Stimulated activated CD8-positive, alpha-beta memory T cell treated with anti-CD3 and anti-CD28 coated beads, Interleukin-15, amount 100 ng/mL, for 4 hours (primary cell): ENCODE measurements at places on chromosomes 16 and 17.
A peak's percentile ranks its signal among the peaks of the same experiment; 100 is the strongest.

DNA sequence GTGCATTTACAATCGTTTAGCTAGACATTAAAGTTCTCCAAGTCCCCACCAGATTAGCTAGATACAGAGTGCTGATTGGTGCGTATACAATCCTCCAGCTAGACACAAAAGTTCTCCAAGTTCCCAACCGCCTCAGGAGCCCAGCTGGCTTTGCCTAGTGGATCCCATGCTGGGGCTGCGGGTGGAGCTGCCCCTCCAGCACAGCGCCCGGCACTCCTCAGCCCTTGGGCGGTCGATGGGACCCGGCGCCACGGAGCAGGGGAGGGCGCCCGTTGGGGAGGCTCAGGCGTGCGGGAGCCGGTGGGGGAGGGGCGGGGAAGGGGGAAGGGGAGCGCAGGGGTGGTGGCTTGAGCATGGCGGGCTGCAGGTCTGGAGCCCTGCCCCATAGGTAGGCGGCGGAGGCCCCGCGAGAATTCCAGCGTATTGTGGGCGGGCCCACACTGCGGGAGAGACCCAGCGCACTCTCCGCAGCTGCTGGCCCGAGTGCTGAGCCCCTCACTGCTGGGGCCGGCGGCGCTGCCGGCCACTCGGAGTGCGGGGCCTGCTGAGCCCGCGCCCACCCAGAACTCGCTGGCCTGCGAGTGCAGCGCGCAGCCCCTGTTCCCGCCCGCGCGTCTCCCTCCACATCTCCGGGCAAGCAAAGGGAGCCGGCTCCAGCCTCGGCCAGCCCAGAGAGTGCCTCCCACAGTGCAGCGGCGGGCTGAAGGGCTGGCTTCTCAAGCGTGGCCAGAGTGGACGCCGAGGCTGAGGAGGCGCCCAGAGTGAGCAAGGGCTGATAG is 907.5 kb downstream of the CDH8 start:
- no peak for DNase-seq

DNA sequence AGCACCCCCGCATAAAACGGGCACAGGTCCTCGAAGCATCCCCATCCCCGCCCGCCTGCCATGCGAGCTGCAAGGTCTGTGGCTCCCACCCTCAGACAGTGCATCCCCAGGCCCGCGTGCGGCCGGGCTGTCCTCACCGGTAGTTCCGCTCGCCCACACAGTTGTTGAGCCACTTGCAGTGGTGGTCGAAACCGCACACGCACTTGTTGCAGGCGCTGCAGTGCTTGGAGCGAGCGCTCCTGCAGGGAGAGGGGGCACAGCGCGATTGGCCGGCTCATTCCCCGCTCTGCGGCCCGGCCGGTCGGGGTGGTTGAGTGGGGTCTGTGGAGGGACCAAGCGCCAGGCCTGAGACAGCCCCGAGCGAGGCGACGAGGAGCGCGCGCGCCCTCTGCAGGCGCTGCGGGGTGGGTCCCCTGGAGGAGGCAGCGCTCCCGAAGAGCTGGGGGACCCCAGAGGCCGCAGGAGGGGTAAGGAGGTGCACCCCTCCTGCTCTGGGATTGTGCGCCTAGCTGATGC is 6.0 kb upstream of the TPPP3 start:
- DNase-seq: no peak

- DNase-seq: no peak
Observed at GRCh38 chr16:71923941-71924690, 28.8 kb downstream of the IST1 start.

GRCh38 chr17:76281573-76282371 is 16.6 kb downstream of the UBALD2 start:
- DNase-seq: no peak

DNA sequence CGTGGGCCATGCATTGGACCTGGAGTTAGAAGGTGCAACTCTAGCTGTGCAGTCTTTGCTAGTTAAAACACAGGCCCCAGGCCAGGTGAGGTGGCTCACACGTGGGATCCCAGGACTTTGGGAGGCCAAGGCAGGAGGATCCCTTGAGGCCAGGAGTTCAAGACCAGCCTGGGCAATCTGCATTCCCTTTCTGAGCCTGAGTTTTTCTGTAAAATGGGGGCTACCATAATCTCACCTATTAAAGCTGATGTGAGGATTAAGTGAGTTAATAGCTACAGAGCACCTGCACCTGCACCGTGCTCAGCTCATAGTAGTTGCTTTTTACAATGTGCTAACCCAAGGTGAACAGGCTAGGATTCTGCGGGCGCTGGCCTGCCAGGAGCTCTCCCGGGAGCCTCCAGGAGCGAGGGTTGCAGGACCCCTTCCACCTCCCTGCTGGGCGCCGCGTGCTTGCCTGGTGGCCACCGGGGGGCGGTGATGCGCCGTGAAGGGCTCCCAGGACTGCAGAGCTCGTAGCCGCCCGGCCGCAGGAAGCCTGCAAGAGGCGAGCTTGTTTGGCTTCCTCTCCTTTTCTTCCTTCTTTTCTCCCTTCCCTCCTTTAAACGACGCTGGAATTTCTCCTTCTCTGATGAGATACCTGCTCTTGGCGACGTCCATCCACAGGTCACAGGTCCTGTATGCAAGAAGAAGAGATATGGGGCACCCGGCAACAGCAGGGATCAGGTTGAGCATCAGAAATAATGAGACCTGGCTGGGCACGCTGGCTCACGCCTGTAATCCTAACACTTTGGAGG is 51.3 kb downstream of the ZFP90 start:
- DNase-seq: peak; percentile 6

GRCh38 chr17:10702574-10702973 is 5.2 kb downstream of the ADPRM start:
- no peak for DNase-seq

GRCh38 chr17:81891303-81891552 is 158 bp downstream of the ALYREF start:
- no peak for DNase-seq

DNA sequence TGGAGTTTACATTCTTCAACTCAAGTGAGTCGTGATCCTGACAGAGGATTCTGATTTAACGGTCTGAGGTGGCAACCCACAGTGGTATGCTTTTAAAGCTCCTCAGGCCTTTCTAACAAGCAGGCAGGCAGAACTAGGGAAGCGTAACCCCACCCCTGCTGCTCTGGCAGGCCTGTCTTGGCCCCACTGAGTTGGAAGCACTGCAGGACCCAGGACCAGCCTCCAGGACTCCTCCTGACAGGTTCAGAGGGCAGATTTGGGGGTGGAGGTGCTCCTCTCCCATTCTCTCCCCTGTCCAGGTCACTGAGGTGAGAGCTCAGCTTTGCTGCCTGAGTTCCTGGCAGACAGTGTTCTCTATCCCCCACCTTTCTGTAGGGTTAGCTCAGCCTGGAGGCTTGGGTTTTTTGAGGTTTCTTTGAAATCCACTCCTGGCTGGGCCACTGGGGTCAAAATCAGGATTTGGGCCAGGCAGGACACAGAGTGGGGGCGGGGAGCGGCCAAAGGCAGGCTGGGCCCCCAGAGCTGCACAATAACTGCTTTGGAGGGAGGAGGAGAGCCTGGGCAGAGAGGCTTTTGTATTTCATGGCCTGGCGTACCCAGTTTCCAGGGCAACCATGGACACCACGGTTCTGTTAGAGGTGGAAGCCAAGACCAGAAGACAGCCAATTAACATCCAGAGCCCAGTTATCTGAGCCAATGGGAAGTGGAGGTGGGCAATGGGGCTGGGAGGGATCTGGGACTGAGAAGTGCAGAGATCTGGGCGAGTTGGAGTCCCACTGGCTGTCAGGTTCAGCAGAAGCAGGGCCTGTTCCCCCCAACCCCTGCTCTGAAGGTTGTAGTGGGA is 9.5 kb downstream of the MRPL27 start:
- DNase-seq: no peak

GRCh38 chr16:50428116-50428515 is 59.3 kb upstream of the BRD7 start:
- no peak for DNase-seq

- no peak for DNase-seq
Observed at GRCh38 chr16:14289692-14290340, 218.7 kb downstream of the MRTFB start.

- DNase-seq: peak; percentile 63
Observed at GRCh38 chr17:42288803-42289610, 709 bp downstream of the STAT5A start.

DNA sequence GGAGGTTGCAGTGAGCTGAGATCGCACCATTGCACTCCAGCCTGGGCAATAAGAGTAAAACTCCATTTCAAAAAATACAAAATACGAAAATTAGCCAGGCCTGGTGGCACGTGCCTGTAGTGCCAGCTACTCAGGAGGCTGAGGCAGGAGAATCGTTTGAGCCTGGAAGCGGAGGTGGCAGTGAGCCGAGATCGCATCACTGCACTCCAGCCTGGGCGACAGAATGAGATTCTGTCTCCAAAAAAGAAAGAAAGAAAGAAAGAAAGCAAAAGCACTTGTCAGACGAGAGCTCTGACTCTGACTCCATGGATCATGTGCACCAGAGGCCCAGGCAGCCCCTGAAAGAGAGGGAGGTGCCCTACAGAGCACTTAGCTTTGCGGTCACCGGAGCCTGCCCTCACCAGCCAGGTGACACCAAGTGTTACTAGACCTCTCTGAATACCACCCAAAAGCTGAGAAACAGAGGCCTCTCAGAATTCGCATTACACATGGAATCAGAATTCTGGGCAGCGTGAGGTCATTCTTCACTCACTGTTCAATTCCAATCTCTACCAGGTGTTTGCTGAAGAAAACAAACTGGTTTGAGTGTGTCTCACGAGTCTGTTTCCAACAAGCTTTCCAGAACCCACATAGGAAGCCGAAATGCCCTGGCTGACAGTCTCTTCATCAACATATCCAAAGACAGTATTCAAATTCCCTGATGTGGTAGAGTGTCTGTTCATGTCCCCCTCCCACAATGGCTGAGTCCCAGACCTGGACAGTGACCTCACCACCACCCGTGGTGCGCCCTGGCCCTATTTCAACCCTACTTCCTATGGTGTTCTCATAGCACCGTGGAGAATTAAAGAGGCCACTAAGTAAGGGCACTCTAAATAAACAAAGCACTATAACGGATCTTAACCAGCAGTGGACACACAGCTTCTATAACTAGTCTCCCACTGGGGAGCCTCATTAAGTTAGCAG is 1.5 kb downstream of the FLCN start:
- DNase-seq: no peak

DNA sequence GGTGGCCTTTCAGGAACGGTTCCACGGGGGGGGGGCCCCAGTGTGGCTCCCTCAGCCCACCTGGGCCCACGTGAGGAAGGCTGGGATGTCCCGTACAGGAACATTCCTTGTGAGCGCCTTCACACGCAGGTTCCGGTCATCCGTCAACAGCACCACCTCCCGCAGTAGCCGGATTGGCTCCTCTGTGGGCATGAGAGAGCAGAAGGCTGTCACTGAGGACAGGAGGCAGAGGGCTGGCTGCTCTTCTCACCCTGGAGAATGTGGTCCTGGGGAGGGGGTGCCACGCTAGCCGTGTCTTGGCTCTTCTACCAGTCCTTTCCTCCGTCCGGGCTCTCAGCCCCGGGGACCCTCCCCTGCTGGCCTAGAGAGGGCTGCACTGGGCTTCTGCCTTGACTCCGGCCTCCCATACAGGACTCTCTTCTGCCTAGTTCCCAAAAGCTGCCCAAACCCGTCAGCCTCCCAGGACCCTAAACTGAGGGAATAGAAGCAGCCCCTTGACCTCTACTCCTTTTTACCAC is 6.6 kb downstream of the HIC1 start:
- DNase-seq: no peak

DNA sequence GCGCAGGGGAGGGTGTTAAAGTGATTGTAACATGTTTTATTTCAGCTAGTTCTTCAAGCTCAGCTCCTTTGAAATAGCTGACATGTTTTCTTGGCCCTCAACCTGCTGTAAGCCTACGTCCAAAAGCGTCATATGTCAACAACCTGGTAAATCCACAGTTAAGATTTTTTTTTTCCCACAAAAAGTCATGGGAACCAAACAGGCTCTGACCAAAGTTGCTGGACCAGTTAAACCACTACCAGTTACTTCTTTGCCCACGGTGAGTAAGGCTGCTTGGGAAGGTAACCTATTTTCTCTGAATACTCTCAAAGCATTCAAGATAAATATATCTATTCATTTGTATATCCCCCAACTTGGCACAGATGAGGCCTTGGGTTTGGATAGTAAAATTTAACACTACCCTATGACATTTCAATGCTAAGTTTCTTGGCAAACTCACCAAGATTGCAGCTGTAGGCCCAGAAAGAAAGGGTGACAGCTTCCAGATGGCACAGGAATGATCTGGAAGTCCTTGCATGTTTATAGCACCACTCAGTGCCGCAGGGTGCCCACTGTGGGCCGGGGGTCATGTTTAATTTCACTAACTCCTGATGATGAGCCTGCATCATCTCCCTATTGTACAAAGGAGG is 166.2 kb downstream of the XYLT1 start:
- DNase-seq: no peak

- DNase-seq: no peak
Observed at GRCh38 chr16:60905811-60906210, 1130.4 kb downstream of the CDH8 start.

DNA sequence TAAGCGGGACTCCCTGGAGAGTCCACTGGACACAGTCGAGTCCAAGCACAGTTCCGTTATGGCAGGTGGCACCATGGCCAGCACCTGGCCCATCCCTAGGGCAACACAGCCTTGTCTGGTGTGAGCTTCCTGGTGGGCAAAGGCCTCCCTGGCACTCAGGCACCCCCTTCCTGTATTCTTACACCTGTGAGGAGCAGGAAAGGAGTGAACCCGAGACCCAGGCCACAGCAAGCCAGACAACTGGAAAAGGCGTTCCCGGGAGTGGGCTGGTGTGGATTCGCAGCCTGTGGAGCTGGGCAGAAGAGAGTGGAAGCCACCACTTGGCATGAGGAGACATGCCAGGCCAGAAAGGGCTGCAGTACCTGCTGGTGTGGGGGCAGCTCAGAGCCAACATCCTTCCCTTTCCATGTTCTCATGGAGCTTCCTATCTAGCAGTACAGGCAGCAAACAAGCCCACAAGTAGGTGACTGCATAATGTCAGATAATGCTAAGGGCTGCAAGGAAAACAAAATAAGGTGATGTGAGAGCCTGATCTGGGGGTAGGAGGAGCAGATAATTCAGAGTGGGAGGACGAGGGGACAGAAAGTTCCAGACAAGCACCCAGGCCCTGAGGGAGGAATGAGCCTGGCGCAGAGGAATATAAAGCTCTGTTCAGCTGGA is 87.0 kb downstream of the GNAO1 start:
- no peak for DNase-seq

DNA sequence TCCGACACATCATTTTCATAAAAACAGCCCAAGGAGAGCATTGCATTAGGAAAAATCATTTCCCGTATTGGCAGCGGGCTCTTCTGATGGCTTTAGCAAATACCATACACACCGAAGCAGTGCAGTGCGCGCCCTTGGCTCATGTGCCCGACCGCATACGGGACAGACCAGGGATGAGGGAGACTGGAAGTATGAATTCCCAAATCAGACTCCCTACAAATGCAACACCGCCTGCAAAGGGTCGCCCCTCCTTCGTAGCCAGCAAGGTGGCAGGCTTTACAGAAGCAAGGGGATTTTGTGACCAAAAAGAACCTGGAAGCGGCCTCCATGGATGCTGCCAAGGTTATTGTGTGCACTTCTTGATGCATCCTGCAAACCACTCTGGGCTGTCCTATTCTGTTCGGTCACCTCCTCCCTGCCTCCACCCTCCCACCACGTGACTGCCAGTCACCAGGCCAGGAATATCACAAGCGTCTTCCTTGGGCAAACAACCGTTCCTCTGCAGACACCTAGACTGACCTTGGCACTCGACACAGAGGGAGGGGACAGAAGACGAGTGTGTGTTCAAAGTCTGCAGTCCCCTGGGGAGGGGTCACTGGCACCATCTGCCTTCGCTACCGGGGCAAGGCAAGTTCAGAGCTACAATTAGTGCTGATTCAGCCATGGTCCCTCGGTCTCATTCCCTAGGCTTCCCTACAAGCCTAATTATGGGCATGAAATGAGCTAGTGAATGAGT is 460.4 kb downstream of the SLC39A11 start:
- no peak for DNase-seq

- DNase-seq: no peak
Observed at GRCh38 chr17:76671912-76672262, 28.3 kb upstream of the ST6GALNAC1 start.
